ENCODE measurements at places on chromosomes 11 and 22.

DNA sequence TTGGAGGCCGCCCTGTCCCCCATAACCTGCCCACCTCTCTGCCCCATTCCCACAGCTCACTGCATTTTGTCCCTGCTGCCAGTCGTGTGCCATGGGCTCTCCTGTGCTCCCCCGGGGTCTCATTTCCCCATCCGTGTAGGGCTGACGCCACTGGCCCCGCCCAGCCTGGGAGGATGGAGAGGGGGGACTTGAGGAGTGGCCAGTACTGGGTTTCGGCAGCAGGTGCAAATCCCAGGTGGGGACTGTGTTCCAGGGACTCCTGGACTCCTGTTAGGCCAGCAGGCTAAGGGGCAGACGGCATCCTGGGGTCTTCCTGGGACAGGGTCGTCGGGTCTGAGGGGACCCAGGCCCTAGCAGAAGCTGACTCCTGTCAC, 1.2 kb upstream of the MYO7A start:
- no peak for DNase-seq

- no peak for DNase-seq
These were observed 40.7 kb downstream of the ARFGAP3 start for GRCh38 chr22:42816336-42816735.

DNA sequence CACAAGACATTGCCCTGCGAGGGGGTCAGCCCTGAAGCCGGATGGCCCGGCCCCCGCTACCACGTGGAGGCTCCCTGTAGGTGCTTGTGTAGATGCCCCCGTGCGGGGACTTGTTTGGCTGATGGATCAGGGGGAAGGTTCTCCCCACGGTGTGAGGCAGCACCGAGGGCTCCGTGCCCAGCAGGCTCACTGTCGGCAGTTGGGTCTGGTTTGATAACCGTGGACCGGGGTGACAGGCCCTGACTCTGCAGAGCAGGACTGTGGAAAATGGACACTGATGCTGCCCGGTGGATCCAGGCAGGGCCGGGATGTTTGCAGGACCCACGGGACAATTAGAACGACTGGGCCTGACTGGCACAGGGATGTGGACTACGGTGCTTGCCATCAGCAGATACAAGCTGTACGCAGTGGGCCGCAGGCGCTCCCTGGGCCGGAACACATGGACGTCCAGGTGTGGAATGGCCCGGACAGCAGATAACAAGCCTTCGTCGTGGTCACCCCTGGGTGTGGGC, 19.0 kb downstream of the KCNQ1 start:
- no peak for DNase-seq

GRCh38 chr11:113075586-113076095, 114.4 kb downstream of the NCAM1 start:
- no peak for DNase-seq

DNA sequence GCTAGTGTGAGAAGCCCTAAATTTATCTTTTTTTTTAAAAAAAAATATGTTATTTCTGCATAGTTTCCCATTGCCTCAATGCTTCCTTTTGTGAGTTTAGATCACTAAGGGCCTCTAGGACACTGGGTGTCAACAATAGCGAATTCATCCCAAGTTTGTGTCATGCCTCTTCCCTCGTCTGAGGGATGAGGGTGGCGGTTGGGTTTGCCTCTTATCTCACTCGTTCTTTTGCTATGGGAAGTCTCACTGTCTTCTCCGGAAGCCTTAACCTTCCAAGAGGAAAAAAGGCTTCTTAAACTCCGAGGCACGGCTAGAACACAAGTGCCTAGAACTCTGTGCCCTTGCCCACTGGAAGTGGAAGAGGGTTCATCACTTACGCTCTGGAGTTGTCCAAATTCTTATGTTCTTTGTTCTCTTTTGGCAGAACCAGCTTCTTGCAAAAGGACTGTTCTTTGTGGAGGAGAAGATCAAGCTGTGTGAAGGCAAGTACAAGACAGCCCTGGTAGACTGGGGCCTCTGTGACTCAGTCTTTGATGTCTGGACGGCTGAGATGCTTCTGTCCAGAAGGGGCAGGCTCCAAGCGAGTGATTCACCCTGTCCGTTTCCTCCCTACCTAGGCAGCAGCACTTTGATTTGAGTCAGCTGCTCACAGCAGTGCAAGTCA, 78.5 kb downstream of the TRAF6 start:
- DNase-seq: no peak

GRCh38 chr11:11267312-11267711, 85.7 kb downstream of the CSNK2A3 start:
- DNase-seq: no peak

DNA sequence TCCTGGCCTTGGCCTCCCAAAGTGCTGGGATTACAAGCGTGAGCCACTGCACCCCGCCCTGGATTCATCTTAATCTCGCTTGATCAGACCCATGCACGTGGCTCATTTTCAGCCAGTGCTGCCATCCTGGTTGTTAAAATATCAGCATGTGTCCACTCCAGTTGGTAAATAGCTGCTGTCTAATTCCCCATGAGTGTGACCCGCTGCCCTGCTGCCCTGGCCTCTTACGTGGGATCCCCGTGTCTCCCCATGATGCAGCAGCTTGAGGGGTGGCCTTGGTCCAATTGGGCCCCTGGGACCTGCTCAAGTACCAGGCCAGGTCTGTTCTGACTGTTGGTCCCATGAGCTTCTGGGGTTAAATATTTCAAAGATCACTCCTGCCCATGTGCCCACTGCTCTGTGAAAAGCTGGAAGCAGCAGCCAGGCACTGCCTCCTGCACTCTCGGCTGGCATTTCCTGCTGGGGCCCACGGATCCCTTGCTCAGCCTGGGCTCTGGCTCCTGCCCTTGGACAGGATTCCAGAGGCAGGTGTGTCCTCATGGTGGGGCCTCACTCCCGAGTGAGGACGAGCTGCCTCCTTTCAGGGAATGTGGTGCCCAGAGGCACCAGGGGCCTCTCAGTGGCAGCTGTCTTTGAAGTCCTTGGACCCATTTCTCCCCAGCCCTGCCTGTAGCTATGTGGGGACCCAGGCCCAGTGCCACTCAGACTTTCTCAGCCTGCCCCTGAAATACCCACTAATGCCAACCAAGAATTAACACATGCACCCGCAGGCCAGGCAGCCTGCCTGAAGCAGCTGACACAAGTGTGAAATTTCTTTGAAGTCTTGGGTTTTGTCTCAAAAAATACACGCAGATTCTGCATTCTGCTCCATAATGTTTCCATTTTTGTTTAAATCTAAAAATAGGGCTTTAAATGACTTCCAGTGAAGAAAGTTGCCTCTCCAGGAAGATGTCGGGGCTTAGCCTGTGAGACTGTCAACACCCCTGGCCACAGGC, 38.1 kb upstream of the PRDM11 start:
- DNase-seq: no peak

DNA sequence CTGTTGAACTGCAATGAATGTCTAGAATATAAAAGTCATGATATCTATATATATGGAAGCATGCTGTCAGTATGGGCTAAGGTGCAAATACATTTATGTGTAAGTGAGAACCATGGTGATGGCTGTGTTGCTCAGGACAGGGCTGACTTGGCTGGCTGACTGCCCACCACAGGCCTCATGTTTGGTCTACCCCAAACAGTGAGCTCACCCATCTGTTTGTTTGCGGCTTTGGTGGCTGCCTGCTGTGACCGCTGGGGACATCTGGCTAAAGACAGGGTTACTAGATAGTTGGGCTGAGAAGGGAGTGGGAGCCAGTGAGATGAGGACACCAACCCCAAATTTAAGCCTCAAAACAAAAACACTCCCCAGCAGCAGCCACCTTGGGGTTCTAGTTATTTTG, 6.3 kb downstream of the CD44 start:
- peak; percentile 47 for DNase-seq

DNA sequence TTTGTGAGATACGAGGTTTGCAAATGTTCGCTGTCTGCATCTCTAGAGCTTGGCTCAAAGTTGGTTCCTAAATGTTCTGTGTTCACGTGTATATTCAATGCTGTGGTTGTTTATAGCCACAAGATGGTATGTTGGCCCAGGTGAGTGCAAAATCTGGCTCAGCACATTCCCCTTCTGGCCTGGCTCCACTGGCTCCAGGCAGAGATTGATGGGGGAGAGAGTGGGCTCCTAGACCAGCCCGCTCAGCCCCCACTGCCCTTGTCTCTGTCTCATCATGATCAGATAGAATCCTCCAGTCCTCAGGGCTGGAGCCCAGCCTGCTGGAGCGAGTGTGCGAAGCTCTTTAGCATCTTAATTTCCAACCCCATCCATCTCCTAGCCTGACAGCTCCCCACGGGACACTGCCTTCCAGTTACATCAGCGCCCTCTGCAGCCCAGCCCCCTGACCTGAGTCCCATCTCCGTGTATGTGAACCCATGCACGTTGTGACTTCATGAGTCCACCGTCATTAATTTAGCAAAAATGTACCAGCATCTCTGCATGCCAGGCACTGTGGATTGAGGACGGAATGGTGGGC, 2.0 kb downstream of the P2RX3 start:
- peak; percentile 58 for DNase-seq

DNA sequence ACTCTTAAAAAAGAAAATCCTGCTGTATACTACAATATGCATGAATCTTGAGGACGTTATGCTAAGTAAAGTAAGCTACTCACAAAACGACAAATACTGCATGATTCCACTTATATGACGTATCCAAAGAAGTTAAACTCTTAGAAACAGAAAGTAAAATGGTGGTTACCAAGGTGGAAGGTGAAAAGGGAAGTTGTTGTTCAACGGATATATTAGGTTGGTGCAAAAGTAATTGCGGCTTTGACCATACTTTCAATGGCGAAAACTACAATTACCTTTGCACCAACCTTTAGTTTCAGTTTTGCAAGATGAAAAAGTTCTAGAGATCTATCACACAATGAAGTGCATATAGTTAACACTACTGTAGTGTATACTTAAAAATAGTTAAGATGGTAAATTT, 101.8 kb downstream of the FAM168A start:
- no peak for DNase-seq

GRCh38 chr11:8365216-8365941, 101.7 kb upstream of the LMO1 start:
- no peak for DNase-seq

- DNase-seq: no peak
These were observed 22.4 kb upstream of the FZD4 start for GRCh38 chr11:86977441-86978050.

DNA sequence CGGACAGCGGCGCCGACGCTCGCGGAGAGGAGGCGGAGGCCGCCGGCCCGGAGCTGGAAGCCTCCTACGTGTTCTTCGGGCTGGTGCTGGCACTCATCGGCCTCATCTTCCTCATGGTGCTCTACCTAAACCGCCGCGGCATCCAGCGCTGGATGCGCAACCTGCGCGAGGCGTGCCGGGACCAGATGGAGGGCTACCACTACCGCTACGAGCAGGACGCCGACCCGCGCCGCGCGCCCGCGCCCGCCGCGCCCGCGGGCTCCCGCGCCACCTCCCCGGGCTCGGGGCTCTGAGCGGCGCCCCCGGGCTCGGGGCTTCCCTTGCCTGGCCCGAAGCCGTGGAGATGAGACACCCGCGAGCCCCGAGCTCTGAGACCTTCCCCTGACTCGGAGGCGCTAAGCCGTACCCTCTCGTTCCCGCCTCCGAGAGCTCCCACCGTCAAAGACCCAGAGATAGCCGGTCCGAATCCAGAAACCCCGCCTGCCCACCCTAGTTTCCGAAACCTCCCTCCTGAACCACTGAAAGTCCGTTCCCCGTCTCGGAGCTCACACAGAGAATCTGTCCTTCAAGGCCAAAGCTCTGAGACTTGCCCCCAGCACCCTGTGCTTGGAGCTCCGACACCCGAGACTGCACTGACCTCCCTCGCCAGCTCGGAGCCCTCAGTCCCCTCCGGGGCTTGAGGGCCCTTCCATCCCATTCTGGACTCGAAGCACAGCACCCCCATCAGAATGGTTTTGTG, 1.5 kb downstream of the TPBGL start:
- no peak for DNase-seq

DNA sequence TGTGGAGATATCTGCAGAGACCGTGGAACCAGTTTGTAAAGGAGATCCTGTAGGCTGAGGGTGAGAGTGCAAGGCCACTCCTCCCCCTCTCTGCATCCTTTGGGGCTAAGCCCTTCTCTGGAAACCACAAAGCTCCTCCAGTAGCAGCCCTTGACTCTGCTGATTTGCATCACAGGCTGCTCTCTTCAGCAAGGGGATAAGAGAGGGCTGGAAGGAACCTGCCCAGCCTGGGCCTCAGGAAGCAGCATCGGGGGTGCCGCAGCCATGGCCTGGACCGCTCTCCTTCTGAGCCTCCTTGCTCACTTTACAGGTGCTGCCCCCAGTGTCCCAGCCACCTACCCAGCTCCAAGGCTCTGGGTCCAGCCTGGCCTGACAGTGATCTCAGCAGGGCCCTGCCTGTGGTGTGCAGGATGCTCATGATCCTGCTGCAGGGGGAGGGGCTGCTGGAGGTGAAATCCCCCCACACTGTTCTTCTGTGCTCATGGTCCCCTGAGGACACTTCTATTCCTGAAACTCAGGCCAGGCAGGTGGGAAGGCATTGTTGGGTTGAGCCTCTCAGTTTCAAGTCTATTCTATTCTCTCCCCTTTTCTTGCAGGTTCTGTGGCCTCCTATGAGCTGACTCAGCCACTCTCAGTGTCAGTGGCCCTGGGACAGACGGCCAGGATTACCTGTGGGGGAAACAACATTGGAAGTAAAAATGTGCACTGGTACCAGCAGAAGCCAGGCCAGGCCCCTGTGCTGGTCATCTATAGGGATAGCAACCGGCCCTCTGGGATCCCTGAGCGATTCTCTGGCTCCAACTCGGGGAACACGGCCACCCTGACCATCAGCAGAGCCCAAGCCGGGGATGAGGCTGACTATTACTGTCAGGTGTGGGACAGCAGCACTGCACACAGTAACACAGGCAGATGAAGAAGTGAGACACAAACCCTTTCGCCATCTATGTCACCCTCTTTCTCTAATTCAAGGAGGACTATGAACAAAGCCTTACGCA, 68.5 kb upstream of the IGLL5 start:
- DNase-seq: peak; percentile 70

DNA sequence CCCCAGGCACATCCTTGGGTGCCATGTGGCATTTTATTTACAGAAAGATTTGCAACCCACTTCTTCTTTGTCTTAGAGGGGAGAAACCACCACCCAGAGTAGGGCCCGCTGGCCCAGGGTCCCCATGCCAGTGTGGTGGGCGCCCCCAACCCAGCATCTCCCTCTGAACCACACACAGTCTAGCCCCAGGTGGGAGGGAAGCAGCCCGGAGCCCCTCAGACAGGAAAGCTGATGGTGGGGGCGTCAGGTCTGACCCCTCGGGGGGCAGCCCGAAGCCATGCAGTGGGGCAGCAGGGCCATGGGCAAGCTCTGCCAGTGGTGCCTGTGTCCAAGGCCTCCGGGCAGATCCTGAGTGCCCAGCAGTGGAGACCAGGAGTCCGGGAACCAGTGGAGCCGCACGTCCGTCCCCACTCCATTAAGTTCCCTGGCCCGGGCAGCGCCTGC, 11.7 kb downstream of the TRPM5 start:
- no peak for DNase-seq

- DNase-seq: no peak
These were observed 1162.1 kb downstream of the DLG2 start for GRCh38 chr11:84465040-84465439.

DNA sequence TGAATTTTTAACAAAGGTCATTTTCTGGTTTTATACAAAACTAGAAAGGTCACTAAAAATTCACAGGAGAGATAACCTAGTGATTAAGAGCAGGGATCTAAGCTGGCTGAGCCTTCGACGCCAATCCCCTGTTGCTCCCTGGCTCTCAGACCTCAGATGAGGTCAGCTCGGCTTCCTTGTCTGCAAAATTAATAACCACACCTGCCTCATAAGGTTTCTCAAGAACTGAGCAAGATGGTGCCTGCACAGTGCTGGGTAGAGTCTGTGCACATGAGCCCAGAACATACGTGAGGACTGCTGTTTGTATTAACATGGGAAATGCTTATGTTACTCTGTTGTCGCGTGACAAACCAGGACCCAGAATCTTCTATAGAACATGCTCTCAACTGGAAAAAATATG, 24.4 kb upstream of the CD5 start:
- no peak for DNase-seq

- DNase-seq: peak; percentile 89
These were observed 2.6 kb upstream of the FTH1 start for GRCh38 chr11:61969838-61970662.

All from hematopoietic multipotent progenitor cell treated with erythropoietin and hydrocortisone succinate and interleukin-3 and kit ligand, for 4 days (in vitro differentiated cells).